ENCODE measurements at places on chromosomes 2 and 18.

DNA sequence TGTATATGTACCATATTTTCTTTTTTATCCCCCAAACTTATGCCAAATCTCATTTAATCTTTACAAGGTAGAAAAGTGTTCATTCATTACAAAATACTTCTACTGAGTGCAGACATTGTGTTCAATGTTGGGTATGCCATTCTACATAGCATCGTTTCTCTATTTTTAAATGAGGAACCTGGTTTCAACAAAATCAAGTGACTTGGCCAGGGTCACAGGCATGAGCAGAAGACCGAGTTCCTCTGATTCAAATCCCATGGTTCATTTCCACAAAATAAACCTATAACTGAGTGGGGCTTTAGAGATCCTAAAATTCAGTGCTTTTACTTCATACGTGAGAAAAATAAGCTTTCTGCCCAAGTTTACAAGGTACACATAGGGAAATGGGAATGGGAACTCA is 81.4 kb upstream of the RASGRP3 start:
- no peak for DNase-seq

- DNase-seq: no peak
Observed at GRCh38 chr2:57550912-57551311, 495.7 kb upstream of the VRK2 start.

DNA sequence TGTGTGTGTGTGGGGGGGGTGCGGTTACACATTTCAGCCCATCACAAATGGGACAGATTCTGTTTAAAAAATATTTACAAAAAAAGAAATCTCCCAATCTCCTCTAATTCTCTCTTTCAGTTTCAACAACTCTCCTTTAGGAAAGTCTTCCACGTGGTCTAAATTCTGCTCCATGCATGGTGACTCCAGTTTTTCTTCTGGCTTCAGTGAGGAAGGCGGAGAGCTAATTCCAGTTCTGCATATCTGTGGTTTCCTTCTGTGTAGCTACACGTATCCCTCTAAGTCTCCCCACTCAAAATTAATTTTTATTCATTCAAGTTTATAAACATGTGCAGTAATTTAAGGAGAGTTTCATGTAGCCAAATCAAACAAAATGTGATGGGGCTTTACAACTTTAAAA is 111.6 kb downstream of the SLC4A3 start:
- no peak for DNase-seq

DNA sequence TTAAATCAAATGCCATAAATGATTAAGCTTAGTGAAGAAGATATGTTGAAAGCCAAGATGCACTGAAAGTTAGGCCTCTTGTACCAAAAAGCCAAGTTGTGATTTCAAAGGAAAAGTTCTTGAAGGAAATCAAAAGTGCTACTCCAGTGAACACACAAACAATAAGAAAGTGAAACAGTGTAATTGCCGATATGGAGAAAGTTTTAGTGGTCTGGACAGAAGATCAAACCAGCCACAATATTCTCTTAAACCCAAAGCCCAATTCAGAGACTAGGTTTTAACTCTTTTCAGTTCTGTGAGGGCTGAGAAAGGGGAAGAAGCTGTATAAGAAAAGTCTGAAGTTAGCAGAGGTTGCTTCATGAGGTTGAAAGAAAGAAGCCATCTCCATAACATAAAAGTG is 101.8 kb upstream of the RPE start:
- no peak for DNase-seq

DNA sequence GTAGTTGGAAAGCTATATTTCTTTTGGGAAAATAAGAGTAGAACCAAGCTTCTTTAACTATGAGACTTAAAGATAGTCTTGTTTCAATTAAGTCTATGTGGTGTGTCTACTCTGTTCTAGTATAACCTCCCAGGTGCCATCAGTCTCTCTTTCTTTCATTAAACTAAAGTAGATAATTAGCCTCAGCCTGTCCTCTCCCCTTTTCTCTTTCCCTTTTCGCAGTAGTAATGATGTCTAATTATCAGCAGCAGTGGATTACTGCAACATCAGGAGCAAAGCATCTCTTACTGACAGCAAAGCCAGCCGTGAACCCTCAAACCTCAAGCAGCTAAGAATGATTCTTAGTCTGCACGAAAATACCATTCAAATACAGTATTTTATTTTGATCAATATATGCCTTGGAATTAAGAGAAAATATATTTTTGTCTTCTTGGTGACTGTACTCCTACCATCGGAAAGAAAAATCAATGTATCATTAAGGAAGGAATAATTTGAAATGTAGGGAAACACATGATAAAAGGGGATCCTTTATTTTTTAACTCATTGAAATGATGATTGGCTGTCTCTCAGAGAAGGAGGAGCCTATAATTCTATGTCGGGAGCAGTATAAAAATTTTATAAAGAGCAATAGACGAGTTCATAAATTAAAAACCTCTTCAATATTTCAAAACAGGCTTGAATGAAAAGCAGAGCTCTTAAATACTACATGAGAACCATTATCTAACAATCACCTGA is 4.5 kb downstream of the NOL4 start:
- DNase-seq: no peak
